ENCODE measurements at places on chromosomes 2 and 18.

DNA sequence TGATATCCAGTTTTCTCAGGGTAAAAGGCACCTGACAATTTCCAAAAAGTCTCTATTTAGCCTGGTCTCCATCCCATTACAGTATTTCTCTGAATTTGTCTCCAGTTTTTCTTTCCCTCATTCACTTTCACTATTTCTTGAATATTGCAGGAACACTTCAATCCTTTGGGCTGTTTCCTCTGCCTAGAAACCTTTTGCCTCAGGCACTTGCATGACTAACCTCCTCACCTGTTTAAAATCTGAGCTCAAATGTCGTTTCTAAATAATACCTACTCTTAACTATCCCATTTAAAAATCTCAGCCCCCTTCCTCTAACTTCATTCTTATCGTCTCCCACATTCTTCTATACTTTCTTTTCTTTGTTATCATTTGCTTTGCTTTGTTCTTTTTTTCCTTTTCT lies 9.0 kb downstream of the SCN2A start:
- DNase-seq, result no peak

GRCh38 chr2:32838949-32839348 lies 107.8 kb upstream of the LTBP1 start:
- no peak for DNase-seq

- no peak for DNase-seq
Observed at GRCh38 chr2:215454519-215455246, 18.8 kb upstream of the FN1 start.

DNA sequence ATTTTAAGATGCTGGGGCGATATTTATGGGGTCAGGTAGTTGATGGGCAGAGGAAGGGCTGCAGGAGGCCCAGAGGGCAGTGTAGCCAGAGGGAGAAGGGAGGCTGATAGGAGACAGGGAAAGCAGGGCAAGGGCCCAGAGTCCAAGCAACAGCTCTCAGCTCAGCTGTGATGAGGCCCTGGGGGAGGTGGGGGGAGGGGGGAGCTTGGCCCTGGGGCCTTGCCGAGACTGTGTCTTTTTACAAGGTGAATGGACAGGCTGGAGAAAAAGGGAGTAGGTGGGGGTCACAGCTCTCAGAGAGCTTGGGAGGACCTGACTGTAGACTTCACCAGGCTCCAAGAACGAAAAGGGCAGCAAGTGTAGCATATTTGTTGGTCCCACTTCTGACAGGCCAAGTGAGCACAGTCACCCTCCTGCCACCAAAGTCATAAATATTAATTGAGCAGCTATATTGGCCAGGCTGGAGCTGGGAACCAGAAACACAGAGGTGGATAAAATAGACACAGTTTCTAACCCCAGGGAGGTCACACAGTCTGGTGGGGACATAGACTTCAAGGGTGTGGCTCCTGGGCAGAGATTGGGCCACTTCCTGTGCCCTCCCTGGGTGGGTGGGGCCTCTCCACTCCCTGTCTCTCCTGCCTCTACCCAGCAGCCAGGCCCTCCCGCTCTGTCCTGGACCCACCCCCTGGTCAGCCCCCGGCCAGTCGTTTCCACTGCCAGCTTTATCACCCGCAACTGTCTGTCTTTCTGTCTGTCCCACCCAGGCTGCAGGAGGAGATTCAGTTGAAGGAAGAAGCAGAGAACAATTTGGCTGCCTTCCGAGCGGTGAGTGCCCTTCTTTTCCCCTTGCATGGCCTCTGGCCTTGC lies 1.4 kb downstream of the DES start:
- no peak for DNase-seq

DNA sequence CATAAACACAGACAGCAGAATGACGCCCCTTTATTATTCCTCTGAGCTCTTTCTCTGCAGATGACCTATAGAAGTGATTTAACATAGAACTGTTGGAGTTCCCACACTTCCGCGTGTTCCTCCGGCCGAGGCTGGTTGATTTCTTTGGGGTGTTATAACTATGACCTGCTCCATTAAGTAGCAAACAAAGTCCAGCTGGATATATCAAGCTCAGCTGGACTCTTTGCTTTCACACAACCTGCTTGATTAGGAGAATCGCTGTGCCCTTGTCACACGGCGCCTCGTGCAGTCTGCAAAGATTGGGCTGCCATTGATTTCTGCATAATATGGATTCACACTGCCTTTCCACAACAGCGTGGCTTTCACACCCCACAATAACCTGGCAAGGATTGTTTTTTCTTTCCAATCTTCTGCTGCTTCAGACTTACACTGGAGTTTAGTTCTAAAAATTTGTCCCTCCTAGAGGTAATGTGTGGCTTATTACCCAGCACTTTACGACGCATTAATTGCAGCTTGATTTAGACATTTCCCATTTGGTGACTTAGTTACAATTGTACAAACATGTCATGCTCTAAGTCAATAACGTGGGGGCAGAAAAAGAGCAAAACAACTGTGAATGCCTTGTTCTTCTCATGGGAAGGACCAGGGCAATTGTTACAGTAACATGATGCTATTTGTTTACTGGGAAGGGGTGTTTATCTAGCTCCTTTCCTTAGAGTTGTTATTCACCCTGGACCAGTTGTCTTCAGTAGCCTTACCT lies 485.7 kb downstream of the TXNL1 start:
- DNase-seq, result no peak

DNA sequence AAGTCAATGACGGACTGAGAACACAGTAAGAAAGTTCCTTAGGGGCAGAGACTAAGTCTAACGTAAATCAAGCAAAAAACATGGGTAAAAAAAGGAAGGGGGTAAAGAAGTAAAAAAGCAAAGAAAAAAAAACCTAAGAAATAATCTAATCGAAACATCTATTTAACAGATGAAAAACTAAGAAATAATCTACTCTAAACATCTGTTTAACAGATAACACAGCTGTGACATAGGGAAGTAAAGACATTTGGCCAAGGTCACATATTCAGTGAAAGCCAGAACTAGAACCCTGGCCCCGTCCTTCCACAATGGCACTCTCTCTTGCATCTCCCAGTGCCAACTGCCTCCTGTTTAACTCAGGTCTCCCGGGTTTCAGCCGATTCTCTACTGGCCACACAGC lies 48.1 kb downstream of the PSD4 start:
- DNase-seq, result no peak

DNA sequence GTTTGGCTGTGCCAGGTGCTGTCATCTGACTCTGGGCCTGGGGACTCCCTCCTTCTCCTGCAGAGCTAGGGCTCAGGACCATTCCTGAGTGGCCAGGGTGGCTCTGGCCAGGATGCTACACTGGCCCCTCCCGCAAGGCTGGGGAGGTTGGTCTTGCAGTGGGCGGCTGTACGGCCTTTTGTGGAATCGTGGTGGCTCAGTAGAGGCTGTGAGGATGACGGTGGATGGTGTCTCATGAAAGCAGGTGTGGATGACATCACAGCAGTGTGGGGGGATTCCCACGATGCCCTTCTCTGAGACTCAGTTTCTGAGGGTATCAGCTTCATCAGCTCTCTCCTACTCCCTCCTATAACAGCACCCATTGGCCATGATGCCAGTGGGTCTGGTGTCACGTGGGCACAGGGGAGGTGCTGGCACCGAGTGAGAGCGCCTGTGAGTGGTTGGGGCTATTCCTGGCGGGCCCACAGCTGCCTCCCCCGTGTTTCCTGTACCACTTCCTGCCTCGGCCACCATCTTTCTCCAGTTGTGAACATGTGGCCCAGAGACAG lies 144.2 kb upstream of the HDAC4 start:
- DNase-seq, result no peak

- no peak for DNase-seq
Observed at GRCh38 chr2:237911363-237912017, 52.1 kb downstream of the RAMP1 start.

GRCh38 chr2:127619877-127620705 lies 25.9 kb upstream of the GPR17 start:
- DNase-seq, result no peak

- DNase-seq, result no peak
Observed at GRCh38 chr2:173280853-173281252, 73.8 kb upstream of the CDCA7 start.

DNA sequence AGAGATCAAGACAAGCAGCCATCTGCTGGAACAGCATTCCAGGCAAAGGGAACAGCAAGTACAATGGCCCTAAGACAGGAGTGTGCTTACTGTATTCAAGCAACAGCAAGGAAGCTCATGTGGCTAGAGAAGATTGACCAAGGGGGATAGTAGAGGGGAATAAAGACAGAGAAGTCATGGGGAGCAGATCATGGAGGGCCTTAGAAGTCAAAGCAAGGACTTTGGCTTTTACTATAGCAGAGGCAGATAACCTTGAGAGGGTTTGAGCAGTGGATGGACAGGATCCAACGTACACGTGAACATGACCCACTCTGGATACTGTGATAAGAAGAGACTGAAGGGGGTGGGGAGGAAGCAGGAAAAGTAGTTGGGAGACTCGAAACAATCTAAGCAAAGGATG lies 26.9 kb downstream of the SP5 start:
- no peak for DNase-seq

- DNase-seq, result no peak
Observed at GRCh38 chr2:237698358-237698694, 70.9 kb downstream of the LRRFIP1 start.

Measured in DMS79 treated with DMSO at 0.1 percent for 48 hours (cell line).